ENCODE measurements at places on chromosomes 5 and 9.

- no peak for DNase-seq
These were observed 984.4 kb upstream of the DMAC1 start for GRCh38 chr9:8783941-8784340.

- DNase-seq, result no peak
These were observed 283.6 kb downstream of the TMEM232 start for GRCh38 chr5:110442856-110443255.

GRCh38 chr5:69444127-69444754 lies 29.3 kb downstream of the MARVELD2 start:
- DNase-seq, result no peak

- DNase-seq, result no peak
These were observed 71.2 kb upstream of the COX7C start for GRCh38 chr5:86546582-86546981.

DNA sequence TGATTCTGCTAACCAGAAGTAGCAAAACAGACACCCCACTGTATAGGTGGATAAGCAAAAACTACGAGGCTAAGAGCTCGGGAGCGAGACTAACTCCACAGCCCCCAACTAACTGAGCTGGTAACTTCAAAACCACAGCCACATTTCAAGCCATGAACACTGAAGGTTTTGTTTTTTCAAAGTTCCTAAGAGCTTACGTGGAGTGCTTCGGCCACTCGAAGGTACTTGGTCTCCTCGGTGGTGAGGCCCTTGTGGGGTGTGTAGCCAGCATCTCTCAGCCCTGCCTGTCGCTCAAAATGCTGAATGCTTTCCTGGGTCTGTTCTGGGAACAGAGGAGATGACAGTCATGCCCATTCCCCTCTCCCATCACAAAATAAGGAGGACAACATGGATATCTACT lies 11.1 kb downstream of the KIAA1191 start:
- no peak for DNase-seq

DNA sequence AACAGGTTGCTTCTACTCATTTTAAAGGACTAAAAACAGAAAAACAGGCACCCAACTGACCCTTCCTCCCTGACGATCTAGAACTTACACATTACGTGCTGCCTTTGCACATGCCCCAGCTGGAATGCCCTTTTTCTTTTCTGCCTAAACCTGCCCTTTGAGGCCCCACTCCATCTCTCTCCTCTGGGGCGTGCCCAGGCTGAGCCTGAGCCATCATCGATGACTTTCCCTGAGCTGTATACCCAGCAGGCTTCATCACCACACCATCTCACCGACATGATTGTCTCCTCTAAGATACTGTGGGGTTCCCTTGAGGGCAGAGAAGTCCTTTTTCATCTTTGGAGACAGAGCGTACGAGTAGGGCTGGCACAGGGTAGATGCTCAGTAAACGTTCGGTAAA lies 24.1 kb upstream of the GABBR2 start:
- DNase-seq, result no peak
